ENCODE measurements at places on chromosomes 16 and 17. TPM values are rescaled to one million over a fixed set of nuclear protein-coding genes. Genes with fewer than 3 reads are reported as not detected.
A peak's percentile ranks its signal among the peaks of the same experiment; 100 is the strongest.

The NME1 gene
- total RNA-seq: 220 TPM

The ARL17B gene
- total RNA-seq: 10.0 TPM

The MMP28 gene
- total RNA-seq: not detected

The ZC3H7A gene
- 43.1 TPM for total RNA-seq

The HOXB3 gene
- total RNA-seq: not detected

- no peak overlapping the region for H3K4me3 ChIP-seq
- DNase-seq: no peak
- H3K4me1 ChIP-seq: no peaks in the 10 kb centered on the region
- peaks cover 79% of the 10 kb centered on the region for H3K36me3 ChIP-seq
- no peak overlapping the region for H3K27ac ChIP-seq
- no peaks in the 10 kb centered on the region for H3K27me3 ChIP-seq
Measured at GRCh38 chr16:57435838-57436237, 11.3 kb downstream of the CIAPIN1 start.

DNA sequence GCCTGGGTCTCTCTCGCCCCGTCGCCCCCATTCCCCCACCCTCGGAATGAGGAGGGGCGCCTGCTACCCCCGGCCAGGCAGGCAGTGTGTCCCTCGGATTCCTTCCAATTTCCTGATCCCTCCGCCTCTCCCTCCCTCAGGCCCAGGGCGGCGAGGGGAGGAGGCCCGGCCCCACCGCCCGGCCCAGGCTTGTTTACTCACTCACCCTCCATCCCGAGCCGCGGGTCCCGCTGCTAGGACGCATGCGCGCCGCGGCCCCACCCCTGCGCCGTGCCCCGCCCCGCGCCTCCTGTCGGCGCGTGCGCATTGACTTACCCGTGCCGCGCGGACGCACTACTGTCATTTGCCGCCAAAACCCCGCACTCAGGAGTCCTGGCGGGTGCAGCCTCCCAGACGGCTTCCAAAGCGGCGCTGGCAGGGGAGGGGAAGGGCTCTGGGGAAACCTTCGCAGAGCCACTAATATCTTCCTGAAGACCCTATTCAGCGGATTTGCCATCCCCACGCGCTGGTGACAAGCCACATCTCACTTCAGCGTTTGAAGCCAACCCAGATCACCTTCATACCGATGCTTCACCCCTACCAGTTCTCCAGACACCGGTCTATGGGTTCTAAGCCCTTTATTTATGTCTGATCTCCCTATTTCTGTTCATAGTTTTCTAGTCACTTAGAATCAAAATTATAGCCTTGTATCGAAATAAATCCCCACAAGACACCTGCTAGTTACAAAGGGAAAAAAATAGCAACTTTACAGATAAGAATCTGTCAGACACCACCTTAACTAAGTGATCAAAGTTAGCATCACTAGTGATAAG, at the start of gene EZH1:
Gene EZH1, minus strand, starts transcription at position 235 of the 812 bp plus-strand sequence. CDS start 16,099 bp downstream, outside the sequence.
- peak; percentile 98 for DNase-seq
- peaks cover 2% of the 10 kb centered on the region for H3K27me3 ChIP-seq
- H3K27ac ChIP-seq: peak within 1 kb of the TSS; percentile 14
- H3K4me1 ChIP-seq: peaks cover 2% of the 10 kb centered on the region

- H3K36me3 ChIP-seq: no peaks in the 10 kb centered on the region
- no peak overlapping the region for H3K27ac ChIP-seq
- peak overlapping the region; percentile 95 for H3K4me3 ChIP-seq
Measured at GRCh38 chr16:3158510-3159314, 23.9 kb downstream of the ZNF213 start.

- no peak overlapping the region for H3K27ac ChIP-seq
- peaks cover 76% of the 10 kb centered on the region for H3K36me3 ChIP-seq
- peaks cover 8% of the 10 kb centered on the region for H3K4me1 ChIP-seq
- no peak overlapping the region for H3K4me3 ChIP-seq
Measured at GRCh38 chr16:9105189-9105588, 13.7 kb downstream of the HAPSTR1 start.

- DNase-seq: peak; percentile 98
- no peak within 1 kb of the TSS for H3K27ac ChIP-seq
- H3K4me3 ChIP-seq: peak within 1 kb of the TSS; percentile 81
- peaks cover 38% of the 10 kb centered on the region for H3K27me3 ChIP-seq
- H3K4me1 ChIP-seq: no peaks in the 10 kb centered on the region
- peaks cover 15% of the 10 kb centered on the region for H3K36me3 ChIP-seq
Measured at GRCh38 chr17:72120642-72121163, at the start of gene SOX9. Gene SOX9 (plus strand): TSS chr17:72121020. CDS start chr17:72121392, 372 bp downstream.

- no peaks in the 10 kb centered on the region for H3K27me3 ChIP-seq
- no peak overlapping the region for H3K4me3 ChIP-seq
- no peak overlapping the region for H3K27ac ChIP-seq
- DNase-seq: no peak
- H3K36me3 ChIP-seq: no peaks in the 10 kb centered on the region
Measured at GRCh38 chr16:2852003-2852730, 5.8 kb downstream of the PRSS22 start.

DNA sequence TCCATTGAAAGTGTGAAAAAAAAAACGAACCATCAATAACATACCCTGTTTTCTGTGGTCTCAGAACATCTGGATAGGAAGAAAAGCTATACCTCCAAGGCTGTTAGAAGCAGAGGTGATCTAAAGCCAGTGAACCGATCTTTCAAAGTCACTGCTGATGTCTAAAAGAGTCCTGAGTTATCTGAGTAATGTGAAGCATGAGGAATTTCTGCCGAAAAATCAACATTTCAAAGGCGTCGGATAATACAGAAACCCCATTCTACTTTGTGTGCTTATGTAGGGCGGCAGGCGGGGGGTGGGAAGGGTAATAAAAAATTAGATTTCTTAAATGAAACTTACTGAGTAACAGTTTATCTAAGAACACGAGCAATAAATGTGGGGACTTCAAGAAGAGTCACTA, 3.9 kb downstream of the XYLT1 start:
- H3K27ac ChIP-seq: no peak overlapping the region
- no peak for DNase-seq
- H3K4me1 ChIP-seq: peaks cover 17% of the 10 kb centered on the region
- peak overlapping the region; percentile 5 for H3K4me3 ChIP-seq
- peaks cover 5% of the 10 kb centered on the region for H3K27me3 ChIP-seq
- peaks cover 20% of the 10 kb centered on the region for H3K36me3 ChIP-seq

DNA sequence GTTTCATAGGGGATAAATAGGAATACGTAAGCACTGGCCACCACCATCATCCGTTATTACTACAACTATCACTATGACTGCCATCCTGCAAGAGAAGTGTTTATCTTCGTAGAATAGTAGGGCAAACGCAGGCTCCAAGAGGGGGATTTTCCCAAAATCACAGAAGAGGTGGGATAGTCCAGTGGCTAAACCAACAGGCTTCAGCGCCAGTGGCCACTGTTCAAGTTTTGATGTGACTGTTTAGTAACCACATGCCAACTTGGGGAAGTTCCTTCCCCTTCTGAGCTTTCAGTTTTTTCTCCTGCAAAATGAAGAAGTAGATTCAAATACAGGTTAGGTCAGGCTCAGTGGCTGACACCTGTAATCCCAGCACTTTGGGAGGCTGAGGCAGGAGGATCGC, 60.7 kb upstream of the GRIN2A start:
- no peaks in the 10 kb centered on the region for H3K4me1 ChIP-seq
- H3K27me3 ChIP-seq: no peaks in the 10 kb centered on the region
- no peak for DNase-seq

DNA sequence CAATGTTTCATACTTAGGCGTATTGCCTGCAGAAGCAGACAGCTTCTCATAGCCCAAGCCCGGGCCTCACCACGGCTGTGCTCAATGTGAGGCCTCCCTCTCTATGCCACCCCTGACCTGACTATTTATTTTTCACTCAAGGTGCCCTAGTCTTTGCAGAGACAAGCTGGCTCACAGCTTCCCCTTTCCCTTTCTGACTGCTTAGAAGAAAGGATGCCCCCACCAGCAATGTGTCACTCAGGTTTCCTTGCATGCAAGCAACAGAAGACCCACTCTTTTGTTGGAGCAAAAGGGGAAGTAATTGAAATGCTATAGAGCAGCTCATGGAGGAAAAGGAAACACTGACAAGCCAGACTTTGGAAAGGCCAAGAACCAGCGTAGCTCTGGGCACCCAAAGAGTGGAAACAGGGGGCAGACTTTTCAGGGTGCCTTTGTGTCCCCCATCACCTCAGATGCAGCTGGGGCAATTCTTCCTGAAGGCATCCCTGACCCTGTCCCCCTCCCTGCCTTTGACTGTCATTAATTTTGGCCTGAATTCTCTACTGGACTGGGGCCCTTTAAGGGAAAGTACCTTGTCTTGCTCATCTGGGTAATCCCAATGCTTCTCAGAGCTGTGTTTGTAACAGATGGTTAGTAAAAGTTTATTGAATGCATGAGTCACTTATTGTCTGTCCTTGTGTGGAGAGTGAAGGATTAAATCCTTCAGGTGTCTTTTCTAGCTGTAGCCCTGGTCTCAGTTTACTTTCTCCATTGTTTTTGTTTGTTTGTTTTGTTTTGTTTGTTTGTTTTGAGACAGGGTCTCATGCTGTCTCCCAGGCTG, 17.8 kb downstream of the RGS9 start:
- H3K27ac ChIP-seq: no peak overlapping the region
- DNase-seq: no peak
- H3K36me3 ChIP-seq: no peaks in the 10 kb centered on the region
- no peaks in the 10 kb centered on the region for H3K27me3 ChIP-seq
- no peak overlapping the region for H3K4me3 ChIP-seq
- H3K4me1 ChIP-seq: peaks cover 3% of the 10 kb centered on the region

Data from H9 (cell line).